ENCODE measurements at places on chromosomes 3 and 15.

GRCh38 chr3:125359700-125360099, 15.4 kb downstream of the ZNF148 start:
- no peak for DNase-seq

GRCh38 chr3:128482175-128482574, 10.8 kb downstream of the GATA2 start:
- DNase-seq = no peak

GRCh38 chr15:73884159-73884558, 10.8 kb downstream of the TBC1D21 start:
- no peak for DNase-seq

DNA sequence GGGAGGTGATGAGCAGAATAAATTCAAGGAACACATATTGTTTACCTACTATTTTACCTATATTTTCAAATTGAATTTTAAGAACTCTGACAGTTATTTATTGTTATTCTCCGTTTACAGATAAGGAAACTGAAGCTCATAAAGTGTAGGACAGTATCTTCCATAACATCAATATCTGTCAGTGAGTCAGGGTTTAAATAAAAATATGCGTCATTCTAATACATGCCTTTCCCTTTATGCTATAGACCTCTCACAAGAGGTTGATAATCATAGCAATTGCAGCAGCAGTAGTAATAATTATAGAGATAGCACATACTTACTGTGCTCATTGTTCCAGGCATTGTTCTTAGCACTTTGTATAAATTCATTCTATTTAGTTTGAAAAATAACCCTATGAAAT, 101.1 kb downstream of the EPHA6 start:
- no peak for DNase-seq

All from stimulated activated CD8-positive, alpha-beta memory T cell treated with anti-CD3 and anti-CD28 coated beads, Interleukin-4, amount 100 ng/mL, for 1 hour (primary cell).